ENCODE measurements at places on chromosomes 11 and 22.

- DNase-seq: no peak
These were observed 56.4 kb upstream of the NNMT start for GRCh38 chr11:114239753-114240161.

DNA sequence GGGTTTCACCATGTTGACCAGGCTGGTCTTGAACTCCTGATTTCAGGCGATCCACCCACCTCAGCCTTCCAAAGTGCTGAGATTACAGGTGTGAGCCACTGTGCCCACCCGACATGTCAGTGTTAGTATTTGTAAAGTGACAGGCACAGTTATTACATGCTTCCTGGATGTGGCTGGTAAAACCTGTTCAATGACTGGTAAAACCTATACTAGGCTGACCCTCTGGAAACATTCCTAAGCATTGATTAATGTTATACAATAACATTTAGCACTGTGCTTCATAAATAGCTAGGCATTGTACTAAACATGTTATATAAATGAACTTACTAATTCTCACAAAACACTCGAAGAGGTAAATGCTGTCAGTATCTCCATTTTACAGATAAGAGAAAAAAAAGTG is 20.9 kb upstream of the JHY start:
- DNase-seq: no peak

GRCh38 chr11:6431861-6432260 is 8.9 kb downstream of the HPX start:
- no peak for DNase-seq

DNA sequence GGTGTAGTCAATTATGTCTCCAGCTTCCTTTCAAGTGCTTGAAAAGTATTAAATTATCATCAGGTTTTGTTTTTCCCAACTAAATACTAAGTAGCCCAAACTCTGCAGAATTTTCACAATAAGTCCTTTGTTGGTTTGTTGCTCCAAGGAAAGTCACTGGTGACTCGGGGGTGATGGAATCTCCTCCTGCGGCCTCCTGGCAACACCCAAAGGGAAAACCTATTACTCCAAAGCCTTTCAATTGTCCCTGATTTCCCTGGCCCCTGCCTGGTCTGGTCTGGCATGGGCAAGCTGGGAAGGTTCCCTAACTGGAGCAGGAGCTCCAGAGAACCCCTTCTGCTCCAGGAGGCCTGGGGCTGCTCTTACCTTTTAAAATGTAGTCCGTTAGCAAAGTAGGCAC is 47.9 kb downstream of the FEZ1 start:
- DNase-seq: no peak

DNA sequence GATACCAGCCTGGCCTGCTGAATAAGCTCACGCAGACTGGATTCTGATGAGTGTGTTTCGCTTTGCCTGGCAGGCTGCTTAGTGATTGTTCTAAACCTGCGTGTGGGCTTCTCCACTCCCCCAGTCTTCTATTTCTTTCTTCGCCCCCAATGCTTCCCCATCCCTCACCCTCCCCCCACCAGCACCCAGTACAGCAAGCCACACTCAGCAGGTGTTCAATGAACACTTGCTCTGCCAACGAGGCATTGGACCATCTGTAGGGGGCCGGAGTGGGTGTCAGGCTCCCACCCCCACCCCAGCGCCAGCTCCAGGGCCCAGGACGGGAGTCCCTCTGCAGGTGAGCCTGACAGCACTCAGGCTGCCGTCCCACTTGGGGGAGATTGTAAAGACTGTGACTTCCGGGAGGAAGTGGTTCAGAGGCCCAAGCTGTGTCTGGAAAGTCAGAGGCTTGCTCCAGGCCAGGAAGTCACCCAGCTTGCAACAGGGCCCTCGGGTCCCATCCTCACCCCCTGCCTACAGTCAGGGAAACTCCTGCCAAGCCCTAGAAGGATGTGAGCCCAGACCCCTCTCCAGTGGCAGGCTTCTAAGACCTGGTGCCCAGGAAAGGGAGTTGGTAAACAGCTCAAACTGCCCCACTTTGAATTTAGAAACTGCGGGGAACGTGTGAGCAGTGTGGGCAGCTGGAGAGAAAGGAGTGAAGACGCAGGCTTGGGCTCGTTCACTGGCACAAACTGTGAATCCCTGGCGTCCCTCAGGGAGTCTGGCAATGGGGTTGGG is 66.3 kb upstream of the PRDM11 start:
- no peak for DNase-seq

- DNase-seq: no peak
These were observed 1350.2 kb upstream of the RAG2 start for GRCh38 chr11:37948258-37948657.

- DNase-seq: no peak
These were observed 107.9 kb upstream of the BMAL1 start for GRCh38 chr11:13169709-13170108.

DNA sequence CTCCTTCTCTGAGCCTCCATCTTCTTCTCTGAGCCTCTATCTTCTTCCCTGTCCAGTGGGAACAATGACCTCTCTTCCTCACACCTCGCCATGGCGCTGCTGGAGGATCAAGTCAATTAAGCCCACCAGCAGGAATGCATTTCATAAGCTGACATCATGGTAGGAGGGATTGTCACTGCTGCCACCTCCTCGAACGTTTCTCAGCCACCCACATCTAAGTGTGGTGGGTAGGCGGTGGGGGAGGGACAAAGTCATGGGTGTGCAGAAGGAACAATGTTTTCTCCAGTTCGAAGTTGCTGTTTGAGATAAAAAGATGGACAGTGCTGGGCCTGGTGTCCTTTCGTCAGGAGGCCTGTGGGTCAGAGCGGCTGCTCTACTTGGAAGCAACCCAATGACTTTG is 44.0 kb downstream of the DHCR7 start:
- no peak for DNase-seq
